DMS153 (cell line): ENCODE measurements at places on chromosomes 4 and X.

DNA sequence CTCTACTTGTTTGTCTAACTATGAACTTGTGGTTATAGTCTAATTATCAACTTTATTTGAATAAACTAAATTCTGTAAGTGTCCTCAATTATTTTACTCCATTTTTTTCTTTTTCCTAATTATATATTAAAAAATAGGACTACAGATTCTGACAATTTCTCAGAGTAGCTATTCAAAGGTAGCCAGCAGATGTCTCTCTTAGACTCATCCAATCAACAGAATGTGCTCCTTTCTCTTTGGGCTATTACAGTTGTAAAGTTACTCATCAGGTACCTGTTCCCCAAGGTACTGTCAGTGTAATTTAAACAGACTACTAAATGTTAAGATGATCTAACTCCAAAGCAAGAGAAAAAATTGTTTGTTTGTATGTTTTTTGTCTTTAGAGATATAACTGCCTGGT, 248.6 kb downstream of the PCDH18 start:
- DNase-seq: peak; percentile 4

- no peak for DNase-seq
Observed at GRCh38 chr4:63784822-63785221, 624.4 kb downstream of the TECRL start.

DNA sequence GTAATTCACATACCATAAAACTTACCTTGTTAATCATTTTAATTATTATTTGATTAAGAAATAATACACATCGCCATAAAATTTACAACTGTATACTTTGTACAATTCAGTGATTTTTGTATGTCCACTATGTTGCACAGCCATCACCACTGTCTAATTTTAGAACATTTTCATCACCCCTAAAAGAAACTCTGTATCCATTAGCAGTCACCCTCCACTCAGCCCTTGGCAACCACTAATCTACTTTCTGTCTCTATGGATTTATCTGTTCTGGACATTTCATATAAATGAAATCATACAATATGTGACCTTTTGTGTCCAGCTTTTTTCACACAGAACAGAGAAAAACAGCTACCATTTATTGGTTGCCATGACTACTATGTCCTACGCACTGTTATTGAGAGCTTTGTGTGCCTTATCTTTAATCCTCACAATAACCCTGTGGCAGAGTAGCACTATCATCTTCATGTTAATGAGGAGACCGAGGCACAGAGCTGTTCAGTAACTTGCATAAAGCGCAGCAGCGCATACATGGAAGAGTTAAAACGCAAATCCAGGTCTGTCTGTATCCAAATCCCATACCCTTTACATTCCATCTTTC, 64.6 kb upstream of the PAGE1 start:
- no peak for DNase-seq

DNA sequence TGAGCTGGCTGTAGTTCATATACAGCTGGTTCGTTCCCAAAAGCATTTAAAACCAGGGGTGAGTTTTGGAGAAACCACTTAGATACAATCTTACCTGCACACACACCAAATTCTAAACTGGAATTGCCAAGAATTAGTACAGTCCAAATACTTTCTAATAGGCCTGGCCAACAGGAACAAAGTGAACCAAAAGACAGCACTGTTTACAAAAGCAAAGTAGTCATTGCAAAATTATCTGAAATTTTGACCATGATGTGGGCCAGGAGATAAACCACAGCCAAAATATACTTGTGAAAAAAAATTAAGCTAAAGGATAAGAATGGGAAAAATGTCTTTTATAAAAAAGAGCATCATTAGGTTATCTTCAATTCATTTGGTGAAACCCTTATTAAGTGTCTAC, 37.9 kb upstream of the NAP1L5 start:
- no peak for DNase-seq

DNA sequence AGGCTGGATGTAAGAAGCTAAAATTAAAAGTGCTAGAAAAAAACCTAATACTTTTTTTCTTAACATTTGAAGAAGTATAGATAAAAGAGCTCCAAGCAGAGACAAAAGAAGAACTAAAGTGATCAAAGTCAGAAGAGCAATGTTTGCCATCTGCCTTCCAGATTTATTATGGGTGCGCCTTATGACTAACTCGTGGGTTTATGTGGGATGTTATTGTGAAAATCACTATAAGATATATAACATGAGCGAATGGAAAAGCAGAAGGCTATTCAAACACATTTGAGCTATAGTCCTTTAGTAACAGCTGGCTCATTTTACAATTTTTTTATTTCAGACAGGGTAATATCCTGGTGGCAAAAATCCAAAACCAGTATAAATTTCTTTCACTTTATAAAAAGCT, 1040.7 kb downstream of the RAPGEF2 start:
- DNase-seq: no peak

DNA sequence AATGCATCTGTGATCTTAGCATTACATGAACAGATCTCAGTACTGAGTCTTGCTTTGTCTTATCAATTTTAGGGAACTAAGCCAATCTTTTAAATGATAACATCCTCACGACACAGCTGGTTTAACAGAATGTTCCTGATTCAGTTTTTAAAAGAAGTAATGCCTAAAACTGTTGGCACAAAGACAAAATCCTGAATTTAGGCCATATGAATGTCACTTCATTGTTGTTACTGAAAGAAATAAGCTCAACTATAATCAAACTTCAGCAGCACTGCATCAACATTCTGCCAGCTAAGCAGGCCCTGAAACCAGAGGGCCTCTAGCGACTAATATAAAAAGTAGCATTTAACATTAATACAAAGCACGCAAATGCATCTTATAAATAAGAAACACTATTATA, 130.6 kb downstream of the FRYL start:
- no peak for DNase-seq

DNA sequence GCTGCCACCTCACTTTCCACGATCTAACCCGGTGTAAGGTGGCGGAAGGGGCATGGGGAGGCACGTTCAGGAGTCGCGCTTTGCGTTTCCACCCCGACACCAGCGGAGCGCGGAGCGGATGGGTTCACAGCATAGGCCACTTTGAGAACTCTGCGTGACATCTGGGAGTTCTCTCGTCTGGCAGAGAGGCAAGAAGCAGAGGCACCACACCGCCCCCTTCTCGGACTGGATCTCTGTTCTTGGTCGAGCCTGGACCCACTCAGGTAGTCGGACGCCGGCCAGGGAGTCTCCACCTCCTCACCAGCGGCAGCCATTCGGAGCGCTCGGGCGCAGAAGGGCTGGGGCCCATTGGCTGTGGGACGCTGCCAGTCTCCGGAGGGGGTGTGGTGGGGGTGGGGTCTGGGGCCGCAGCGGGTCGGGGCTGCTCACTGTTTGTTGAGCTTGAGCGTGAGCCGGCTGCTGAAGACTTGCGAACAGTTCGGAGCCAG, at the start of gene DACH2:
DACH2 (plus strand) TSS at position 428 of the 488 bp plus-strand sequence.
- DNase-seq: no peak

DNA sequence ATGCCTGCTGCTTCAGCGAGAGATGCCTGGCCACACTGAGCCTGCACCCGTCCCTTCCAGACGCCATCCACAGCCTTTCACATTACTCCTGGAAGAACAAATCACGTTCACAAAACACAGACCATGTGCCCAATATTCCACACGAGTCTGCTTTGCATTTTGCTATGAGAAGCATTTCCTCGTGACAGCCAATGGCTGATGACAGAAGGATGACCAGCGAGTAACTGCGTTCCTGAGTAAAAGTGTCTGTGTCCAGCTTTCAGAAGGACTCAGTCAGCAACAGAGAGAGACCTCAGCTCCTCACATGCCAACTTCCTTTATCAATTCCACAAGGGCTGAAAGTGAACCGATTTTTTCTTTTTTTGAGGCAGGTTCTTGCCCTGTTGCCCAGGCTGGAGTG, 19.5 kb downstream of the NAT8L start:
- DNase-seq: no peak

DNA sequence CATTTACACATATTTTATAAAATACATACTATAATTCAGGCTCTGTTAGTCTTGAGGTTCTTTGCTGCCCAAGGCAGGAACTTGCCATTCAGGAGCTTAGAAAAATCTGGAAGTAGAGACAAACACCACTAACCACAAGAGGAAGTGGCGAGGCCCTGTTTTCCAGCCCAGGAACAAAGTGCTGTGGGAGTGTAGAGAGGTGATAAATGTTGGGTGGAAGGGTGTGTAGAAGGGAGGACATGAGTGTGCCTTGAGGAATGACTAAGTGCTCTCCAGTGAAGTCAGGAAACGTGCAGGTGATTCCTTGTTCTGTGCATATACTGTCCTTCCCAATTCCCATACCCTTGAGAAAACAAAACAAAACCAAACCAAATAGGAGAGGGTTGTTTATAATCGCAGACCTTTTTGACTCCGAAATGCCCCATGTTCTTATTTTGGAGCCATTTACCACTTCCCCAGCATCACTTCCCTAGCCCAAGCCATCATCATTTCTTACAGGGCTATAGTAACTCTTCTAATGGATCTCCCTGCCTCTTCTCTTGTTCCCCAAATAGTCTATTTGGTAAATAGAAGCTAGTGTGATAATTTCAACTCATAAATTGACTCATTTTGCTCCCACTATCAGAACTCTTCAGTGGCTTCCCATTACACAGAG, 83.2 kb downstream of the GPAT3 start:
- no peak for DNase-seq

GRCh38 chrX:12919051-12919450, 12.6 kb downstream of the TLR8 start:
- no peak for DNase-seq

- no peak for DNase-seq
Observed at GRCh38 chr4:26131711-26132110, 189.1 kb upstream of the RBPJ start.

GRCh38 chr4:139833151-139833910, 167.7 kb downstream of the MGST2 start:
- peak; percentile 70 for DNase-seq

- DNase-seq: no peak
Observed at GRCh38 chr4:11424000-11424399, 4.7 kb downstream of the HS3ST1 start.

GRCh38 chr4:10963958-10964703, 279.6 kb upstream of the CLNK start:
- DNase-seq: no peak
